Activated gamma-delta T cell treated with anti-CD3 and anti-CD28 coated beads, Interleukin-2, amount 50 U/mL, for 16 hours (primary cell): ENCODE measurements at places on chromosomes 16 and 17.

DNA sequence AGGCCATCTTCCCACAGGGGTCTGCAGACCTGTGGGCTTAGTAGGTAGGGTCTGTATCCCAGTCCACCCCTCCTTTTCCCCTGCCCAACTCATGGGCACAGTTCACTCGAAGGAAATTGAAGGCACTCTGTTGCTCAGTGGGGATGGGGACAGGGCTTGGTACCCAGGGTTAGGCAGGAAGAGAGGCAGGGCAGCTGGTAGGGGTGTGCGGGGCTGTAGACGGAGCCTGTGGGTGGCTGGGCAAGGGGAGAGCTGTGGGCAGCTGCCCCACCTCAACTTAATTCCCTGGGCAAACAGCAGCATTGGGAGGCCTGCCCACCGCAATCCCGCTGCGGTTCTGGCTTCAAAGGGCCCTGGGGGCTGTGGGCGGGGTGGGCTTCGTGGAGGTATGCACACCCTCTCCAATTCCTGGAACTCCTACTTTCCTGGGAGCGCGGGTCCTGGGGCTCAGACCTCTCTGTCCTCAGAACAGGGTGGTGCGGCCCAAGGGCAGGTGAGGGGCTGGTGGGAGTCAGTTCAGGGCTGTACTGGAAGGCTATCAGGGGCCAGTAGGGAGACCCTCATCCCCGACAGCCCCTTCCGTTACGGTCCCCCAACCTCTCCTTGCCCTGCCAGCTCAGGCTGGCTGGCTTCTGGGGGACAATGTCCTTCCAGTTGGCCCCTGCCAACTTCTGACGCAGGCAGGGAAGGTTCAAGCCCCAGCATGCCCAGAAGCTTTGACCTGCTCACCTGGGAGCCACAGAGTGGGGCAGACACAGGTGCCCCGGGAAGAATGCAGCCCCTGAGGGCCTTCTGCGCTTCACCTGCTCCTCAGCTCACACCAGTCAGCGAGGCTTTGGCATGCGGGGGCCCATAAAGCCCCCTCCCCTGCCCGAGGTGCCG, 9.1 kb downstream of the FOXJ1 start:
- DNase-seq, result no peak

- DNase-seq, result no peak
These were observed 1.5 kb upstream of the PIMREG start for GRCh38 chr17:6442775-6443174.

GRCh38 chr17:72631949-72632684, 460.4 kb downstream of the SLC39A11 start:
- no peak for DNase-seq

- no peak for DNase-seq
These were observed 800.0 kb downstream of the KCNJ18 start for GRCh38 chr17:22492331-22492730.

DNA sequence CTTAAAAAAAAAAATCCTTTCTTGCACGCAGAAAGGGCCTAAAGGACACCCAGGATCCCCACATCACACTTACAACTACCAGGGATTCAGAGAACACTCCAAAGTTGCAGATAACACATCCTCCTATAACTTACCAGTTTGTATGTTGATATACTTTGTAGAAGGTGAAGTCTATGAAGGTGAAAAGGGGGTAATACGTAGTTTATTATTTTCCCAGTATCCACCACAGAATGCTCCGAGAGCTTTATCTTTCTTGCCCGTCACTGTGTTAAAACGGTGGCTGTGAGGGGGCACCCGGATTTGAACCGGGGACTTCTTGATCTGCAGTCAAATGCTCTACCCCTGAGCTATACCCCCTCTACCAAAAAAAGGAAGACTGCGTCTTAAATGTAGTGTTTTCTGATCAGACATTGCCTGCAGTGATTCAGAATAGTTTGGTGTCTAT, 7.9 kb upstream of the RPL23 start:
- DNase-seq, result no peak

GRCh38 chr16:24800586-24800985, 45.2 kb upstream of the SLC5A11 start:
- no peak for DNase-seq

DNA sequence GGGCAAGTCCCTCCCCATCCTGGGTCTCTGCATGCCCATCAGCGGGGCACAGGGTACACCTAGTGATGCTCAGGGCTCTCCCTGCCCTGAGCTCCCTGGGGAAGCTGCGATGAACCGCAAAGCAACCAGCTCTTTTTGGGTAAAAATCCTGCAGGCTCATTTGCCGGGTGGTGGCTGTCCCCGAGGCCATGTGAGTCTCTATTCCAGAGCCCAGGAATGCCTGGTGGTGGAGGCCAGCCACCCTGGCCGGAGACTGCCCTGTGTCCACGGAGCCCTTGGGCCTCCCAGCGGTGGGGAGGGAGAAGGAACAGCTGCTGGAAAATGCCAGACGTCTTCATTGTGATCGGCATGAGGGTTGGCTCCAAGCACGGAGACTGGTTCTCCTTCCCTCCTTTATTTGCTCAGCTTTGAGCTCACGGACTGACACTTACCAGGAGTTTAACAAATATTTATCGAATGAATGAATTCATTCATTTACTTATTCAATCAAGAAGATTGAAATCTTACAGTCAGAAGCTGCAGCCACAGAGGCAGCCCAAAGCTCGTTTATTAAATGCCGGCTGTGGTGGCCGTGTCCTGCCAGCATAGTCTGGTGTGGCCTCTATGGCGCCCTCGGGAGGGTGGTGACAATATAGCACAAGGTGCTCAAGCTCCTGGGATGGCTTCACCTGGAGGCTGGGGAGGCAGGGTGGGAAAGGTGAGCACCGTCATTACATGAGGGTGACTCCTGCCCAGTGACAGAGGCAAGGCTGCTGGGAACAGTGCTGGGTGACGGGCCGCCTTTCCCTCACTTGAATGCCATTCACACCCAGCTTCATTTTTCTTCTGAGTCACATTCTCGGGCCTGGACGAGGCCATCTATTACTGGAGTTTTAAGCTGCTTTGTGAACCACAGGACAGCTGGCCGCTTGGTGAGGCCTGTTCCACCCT, 31.1 kb upstream of the JPH3 start:
- DNase-seq, result no peak

DNA sequence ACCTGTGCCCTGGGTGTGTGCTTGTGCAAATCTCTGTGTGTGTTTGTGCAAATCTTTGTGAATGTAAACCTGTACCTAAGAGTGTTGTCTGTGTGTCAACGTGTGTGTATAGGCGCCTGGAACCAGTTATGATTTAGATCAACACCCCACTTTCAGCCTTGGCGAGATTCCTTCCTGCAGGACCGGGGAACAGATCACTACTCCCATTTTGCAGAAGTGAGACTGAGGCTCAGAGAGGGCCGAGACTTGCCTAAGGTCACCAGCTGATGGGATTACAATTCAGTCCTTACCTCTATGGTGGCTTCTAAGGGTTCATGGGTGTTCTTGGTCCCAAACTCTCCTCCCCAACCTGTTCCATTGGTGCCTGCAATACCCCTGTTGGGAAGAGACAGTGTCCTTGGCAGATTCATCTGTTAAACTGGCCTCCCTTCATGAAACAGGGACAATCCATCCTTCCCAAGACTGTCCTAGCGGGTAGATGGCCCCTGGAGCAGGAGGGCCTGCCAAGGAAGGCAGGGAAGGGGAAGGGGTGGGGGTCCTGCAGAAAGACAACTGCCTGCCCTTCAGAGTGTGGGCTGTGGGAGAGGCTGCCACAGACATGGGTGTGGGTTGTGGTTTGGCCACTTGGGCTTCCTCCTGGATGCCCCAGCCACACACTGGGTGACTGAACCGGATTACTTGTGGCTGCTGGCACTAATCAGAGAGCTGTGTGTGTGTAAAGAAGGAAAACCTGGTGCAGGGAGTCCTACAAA, 6.9 kb upstream of the MAPK7 start:
- DNase-seq, result no peak

- no peak for DNase-seq
These were observed 9.4 kb upstream of the MAP2K3 start for GRCh38 chr17:21275047-21275578.

- no peak for DNase-seq
These were observed 8.6 kb downstream of the NEUROD2 start for GRCh38 chr17:39599004-39599664.

- DNase-seq, result no peak
These were observed 57.8 kb upstream of the LYRM9 start for GRCh38 chr17:27950995-27951394.

DNA sequence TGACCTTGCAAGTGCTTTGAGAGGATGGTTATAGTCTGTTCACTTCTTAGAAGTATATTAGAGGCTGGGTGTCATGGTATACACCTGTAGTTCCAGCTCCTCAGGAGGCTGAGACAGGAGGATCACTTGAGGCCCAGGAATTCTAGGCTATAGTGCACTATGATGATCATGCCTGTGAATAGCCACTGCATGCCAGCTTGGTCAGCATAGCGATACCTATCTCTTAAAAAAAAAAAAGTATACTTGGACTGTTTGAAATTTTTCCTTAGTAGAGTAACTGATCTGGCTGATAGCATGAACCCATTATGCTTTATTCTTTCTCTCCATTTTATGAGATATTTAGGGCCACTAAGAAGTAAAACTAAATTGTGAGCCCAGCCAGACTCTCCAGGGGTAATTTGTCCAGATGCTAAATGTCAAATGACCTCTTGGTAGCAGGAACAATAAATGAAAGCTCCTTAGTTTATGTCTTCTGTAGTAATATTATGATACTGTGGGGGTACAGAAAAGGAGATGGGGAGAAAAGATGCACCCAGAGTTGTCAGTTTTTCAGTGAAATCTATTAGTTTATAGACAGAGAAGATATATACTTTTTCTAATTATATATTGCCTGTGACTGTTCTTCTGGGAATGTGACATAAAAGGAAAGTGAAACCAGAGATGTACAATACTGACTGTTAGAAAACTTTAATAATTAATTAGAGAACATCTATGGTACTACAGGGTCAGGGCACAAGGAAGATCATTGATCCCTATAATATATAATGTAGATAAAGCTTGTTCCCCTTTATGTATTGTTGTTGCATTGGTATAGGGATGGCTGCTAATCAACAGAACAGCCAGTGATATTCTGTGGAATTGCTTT, 335.3 kb upstream of the TBX2 start:
- DNase-seq, result no peak

DNA sequence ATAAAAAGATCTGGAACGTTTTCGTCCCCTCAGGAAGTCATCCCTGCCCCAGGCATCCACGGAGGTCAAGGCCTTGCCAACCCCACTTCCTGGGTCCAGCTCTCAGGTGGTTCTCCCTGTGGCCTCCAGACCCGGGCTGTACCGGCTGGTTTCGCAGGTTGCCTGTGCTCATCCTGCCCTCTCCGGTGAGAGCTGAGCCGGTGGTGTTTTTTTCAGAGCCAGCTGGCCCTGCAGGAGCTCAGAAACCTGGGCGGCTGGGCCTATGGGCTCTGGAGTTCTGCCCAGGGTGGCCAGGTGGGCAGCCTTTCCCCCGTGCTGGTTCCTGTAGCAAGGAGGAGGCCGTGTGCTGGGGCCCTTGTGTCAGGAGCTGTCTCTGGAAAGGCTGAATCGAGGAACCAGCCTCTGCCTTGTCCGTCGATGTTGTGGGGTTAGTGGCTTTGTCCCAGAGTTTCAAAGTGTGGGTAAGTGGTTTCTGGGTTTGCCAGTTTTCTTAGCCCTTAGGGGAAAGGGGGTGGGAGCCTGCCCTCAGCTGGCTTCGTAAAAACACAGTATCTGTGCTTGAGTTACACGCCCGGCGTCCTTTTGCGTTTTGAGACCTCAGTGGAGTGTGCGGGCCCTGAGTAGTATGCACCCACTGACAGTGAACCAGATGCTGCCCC, 23.6 kb downstream of the C16orf90 start:
- DNase-seq, result no peak

- DNase-seq, result no peak
These were observed 356.9 kb downstream of the CA10 start for GRCh38 chr17:51801626-51802025.

DNA sequence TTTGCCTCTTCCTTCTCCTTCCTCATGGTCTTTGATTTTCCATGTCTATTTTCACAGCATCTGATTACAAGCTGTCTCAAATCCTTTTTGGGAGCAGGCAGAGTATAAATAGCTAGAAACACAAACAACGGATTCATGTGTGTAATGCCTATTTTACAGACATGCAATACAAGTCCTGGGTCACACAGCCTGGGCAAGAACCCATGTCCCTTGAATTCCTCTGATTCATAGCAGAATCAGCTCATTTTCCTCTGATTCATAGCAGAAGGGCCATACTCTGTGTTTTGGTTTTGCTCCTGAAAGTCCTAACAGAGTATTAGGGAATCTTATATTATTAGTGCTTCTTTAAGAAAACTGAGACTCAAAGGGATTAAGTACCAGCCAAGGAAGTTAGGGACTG, 71.3 kb downstream of the IRX5 start:
- DNase-seq, result no peak

GRCh38 chr17:45719335-45720071, 64.6 kb upstream of the CRHR1 start:
- DNase-seq, result no peak

DNA sequence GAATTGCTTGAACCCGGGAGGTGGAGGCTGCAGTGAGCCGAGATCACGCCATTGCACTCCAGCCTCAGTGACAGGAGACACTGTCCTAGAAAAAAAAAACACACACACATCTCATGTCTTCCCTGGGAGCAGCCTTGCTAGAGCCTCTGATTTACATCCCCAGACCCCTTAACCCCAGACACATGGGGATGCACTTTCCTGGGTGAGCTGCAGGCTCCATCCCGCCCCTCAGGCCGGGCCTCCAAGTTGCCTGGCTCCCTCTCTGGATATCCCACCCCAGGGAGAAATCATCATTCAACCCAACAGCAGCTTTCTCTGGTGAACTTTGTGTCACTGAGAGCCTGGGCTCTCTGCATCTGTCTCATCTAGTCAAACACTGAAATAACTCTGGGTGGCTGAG, 21.5 kb downstream of the SRL start:
- DNase-seq, result no peak

DNA sequence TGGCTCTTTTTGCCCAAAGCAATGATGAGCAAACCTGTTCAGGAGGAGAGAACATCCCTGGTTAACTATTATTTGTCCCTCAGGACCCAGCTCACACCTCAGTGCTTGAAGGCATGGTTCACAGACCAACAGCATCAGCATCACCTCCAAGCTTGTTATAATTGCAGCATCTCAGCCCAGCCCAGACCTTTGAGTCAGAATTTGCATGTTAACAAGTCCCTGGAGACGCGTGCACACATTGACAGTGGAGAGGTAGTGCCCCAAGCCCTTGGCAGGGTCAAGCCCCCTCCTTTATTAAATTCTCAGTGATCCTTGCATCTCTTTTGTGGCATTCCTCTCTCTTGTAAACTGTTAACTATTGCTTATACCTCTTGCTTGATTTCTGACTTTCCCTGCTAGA, 488.6 kb downstream of the HAPSTR1 start:
- no peak for DNase-seq

- DNase-seq, result no peak
These were observed 24.9 kb upstream of the BEAN1 start for GRCh38 chr16:66402166-66402565.
